ENCODE measurements at places on chromosomes 4 and X. TPM values are rescaled to one million over a fixed set of nuclear protein-coding genes. Genes with fewer than 3 reads are reported as not detected.

Gene L1CAM
- 19.9 TPM for total RNA-seq

Gene XG
- total RNA-seq = not detected

Gene TEC
- total RNA-seq = 8.3 TPM

Gene SSX4
- total RNA-seq = not detected

GRCh38 chrX:123138473-123138872 lies 45.6 kb upstream of the GRIA3 start:
- no peak for DNase-seq

Gene SLC38A5
- 14.8 TPM for total RNA-seq

DNA sequence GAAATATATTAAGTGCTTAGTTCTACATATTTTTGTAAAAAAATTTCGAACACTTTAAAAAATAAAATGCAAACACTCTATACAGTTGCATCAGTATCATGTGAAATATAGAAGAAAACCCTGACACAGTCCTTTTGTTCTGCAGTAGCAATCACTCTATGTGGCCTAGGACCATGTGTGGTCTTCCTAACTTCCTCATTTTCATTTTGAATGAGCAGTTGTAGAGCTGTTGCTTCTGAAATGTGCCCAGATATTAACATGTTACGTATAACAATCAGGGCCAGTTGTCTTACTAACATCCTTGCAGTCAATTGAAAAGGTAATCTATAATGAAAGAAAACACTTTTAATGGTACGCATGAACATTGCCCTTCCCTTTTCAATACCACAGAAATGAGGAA lies 107.9 kb downstream of the ZNF827 start:
- peak; percentile 21 for DNase-seq

DNA sequence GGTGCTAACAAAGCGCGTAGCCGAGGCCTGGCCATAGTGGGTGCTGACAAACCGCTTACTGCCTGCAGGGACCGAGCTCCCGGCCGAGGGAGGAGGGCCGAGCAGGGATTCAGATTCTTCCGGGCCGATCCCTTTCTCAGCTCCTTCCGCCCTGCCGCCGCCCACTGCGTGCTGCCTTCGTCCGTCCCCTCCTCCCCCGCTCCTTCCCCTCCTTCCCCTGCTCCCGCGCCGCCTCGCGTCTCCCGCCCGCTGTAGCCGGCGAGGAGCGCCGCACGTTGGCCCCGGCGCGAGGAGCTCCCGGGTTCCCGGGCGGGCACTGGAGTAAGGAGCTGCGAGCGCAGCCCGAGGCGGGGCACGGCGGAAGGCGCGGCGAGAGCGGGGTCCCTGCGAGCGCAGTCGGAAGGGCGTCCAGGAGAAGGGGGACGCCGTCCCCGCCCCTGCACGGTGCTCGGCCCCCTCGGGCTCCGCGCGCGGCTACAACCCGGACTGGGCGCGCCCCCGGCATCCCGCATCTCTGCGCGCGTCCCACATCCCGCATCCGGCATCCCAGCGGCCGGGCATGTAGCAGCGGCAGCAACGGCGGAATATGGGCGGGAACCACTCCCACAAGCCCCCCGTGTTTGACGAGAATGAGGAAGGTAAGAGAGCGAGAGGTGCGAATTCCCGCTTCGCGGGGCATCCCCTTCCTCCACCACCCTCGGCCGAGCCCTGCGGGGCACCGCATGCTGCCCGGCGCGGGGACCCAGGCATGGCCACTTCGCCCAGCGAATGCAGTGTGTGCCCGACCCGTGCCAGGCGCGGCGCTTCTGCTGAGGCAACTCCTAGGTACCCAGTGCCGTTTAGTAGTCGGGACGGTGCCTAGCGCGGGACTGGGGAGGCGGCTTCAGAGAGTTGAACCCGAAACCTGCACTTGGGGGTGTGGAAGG lies at the start of gene STK32B:
TSS of gene STK32B (plus strand) at position 203 of the 926 bp plus-strand sequence.
- peak; percentile 37 for DNase-seq

GRCh38 chr4:59650861-59651260 lies 1549.3 kb upstream of the ADGRL3 start:
- DNase-seq = no peak

Gene CT45A10
- total RNA-seq = not detected

- DNase-seq = no peak
Observed at GRCh38 chrX:16993791-16994318, 47.4 kb downstream of the REPS2 start.

DNA sequence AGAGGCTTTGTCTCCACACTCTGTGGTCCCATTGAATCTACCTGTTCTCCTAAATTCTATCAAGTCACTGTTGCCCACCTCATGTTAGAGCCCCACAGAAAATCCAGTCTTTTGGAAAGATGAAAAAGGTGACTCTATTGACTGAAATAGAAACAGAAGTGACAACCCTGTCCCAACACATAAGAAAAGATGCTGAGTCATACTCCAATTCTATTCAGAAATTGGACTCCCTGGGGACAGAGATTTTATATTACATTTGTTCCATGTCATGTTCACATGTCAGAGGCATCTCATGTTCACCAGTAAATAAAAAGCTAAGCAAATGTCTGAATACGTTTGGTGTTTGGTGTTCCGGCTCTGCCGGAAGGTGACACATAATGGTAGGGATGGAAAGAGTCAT lies 2.9 kb upstream of the GRPR start:
- DNase-seq = no peak

DNA sequence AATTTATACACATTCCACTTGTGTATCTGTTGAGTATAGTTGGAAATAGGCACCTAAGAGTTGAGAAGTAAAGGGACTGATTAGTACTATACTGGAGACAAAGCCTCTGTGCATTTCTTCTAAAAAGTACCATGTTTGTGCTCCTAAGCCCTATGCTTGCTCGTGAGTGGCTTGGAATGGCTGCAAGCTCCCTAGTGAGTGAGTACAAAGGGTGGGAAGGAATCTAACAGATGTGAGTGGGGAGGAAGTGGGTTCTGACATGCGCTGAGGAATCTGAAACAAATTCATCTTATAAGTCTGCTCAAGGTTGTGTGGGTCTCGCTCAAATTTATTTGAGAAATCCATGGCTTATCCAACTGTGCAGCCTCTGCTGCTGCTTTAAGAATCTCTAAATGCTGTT lies 13.3 kb downstream of the SPCS3 start:
- DNase-seq = no peak

GRCh38 chr4:48032721-48033120 lies 16.1 kb downstream of the NIPAL1 start:
- no peak for DNase-seq

DNA sequence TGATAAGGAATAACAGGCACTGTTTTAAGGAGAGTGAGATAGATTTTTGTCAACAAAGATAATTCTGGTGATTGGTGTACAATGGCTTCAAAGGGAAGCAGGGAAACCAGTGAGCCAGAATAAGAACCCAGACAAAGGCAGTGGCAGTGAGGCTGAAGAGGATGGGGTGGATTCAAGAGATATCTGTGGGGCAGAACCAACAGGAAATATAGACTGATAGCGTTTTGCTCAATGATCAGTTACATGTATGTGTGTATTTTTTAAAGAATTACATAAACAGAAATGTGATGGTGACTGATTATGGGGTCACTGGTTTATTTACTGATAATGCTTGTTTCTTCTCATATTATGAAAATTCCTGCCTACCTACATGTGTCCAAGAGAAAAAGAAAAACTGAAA lies 66.4 kb downstream of the AMMECR1 start:
- no peak for DNase-seq

GRCh38 chr4:168076989-168077725 lies 15.2 kb upstream of the ANXA10 start:
- DNase-seq = peak; percentile 14

Gene PRICKLE3
- 16.2 TPM for total RNA-seq

All from B cell (primary cell).